ENCODE measurements at places on chromosomes 6 and 20.

GRCh38 chr20:32626859-32627636, 41.9 kb upstream of the NOL4L start:
- no peak for DNase-seq

DNA sequence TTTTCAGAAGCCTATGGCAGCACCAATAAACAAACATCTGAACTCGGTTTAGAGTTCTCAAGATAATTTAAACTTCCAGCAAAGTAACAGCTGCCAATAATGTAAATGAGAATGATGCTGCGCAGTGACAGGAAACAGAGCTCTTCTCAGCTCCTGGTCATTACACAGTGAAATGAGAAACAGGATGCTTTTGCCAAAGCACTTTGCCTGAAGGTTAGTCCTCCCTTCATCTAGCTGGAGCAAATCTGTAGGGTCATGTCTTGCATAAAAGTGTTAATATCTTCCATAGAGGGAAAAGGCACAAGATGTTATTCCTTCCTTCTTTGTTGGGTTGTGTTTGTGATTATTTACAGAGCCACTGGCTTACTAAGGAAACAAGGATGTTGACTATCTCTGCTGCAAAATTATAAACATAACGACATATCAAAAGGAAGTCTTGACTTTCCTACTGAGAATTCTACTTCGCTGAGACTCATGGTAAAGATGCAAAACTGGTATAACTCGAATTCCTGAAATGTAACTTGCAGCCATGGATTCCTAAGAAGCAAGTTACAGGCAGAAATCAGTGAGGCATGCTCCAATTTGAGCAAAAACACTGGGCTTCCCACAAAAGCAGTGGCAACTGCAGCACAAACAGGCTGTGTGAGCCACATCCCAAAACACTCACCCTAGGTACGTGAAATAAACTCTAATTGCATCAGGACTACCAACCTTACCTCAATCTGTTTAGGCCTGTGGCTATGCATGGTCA, 102.5 kb upstream of the BEND6 start:
- no peak for DNase-seq

- DNase-seq: no peak
Measured at GRCh38 chr6:132872923-132873322, 58.6 kb downstream of the RPS12 start.

GRCh38 chr20:47802226-47802920, 17.1 kb upstream of the SULF2 start:
- no peak for DNase-seq

GRCh38 chr6:9335431-9335830, 900.1 kb upstream of the SLC35B3 start:
- no peak for DNase-seq

- DNase-seq: no peak
Measured at GRCh38 chr6:166493427-166494100, 92.9 kb downstream of the RAMACL start.

GRCh38 chr6:136923954-136924673, 2.0 kb downstream of the SLC35D3 start:
- DNase-seq: no peak

GRCh38 chr6:87945966-87946365, 101.7 kb upstream of the SPACA1 start:
- DNase-seq: no peak

DNA sequence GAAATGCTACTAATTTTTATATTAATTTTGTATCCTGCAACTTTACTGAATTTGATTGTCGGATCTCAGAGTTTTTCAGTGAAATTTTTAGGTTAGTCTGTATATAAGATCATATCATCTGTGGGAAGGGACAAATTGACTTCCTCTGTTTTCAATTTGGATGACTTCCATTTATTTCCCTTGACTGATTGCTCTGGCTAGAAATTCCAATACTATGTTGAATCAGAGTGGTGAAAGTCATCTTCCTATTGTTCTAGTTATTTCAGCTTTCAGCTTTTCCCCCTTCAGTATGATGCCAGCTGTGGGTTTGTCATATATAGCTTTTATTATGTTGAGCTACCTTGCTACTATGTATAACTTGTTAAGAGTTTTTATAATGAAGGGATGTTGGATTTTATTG, 771.2 kb downstream of the KIF16B start:
- no peak for DNase-seq

GRCh38 chr6:41836022-41836659, 48.6 kb downstream of the TOMM6 start:
- no peak for DNase-seq

DNA sequence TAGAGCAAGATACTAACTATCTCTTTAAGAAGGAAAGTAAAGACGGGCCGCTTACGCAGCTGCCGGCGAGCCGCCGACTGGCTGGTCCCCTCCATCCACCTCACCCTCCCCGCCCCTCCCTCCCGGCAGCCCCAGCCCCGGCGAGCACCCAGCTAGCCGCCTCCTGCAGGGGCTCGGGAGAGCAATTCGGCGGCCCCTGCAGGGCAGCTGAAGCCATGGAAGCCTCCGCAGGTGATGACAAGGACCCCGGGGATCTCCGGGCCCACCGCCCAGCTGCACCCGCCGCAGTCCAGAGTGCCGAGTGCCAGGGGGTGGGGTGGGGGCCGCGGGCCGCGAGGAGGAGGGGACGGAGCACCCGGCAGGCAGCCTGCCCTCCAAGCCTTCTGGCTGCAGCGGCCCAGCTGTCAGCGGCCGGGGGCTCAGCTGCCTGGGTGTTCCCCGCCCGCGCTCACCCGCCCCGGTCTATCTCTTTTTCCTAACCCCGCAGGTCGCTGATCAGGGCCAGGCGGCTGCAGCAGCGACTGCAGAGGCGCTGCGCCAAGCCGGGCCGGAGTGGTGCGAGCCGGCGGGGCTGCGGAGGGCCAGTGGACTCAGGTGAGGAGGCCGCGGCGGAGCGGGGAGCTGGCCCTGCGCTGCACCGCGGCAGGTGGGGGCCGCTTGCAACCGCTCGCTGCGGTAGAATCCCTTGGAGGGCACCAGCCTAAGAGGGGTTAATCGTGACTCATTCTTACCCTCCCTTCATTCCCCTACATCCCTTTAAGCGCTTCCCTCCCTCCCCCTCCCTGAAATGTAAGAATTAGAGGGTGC, at the start of gene SNPH:
TSS of gene SNPH (plus strand) at position 128 of the 807 bp plus-strand sequence. CDS start 29,946 bp downstream, outside the sequence.
- peak; percentile 49 for DNase-seq

- DNase-seq: no peak
Measured at GRCh38 chr6:18216411-18216810, 47.9 kb downstream of the DEK start.

DNA sequence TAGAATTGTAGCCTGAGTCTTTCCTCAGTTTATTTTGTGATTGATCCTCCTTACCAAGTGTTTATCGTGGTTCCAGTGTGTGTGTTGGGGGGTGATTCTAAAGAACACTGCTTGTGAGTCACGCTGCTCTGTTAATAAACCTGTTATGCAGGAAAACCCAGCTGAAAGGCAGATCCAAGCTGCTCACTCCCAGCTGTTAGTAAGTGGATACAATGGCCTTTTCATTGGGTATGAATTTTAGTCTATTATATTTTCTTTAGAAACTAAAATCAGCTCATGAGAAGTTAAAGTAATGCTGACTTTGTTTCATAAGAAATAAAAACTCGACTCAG, 12.2 kb upstream of the DSTN start:
- no peak for DNase-seq

DNA sequence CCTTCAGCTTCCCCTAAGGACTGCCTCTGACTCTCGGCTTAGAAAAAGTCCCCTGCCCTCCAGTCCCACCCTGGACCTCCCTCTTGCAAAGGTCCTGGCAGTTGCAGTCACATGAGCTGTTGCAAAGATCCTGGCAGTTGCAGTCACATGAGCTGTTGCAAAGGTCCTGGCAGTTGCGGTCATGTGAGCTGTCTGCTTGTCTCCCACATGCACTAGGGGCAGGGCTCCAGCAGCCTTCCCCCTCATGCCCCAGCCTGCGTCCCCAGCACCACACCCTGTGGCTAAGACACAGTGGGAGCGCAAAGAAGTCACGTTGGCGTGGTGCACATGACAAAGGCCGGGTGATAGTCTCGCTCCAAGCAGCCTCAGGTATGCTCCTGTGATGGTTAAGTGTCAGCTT, 82.9 kb downstream of the ZNF217 start:
- no peak for DNase-seq

- no peak for DNase-seq
Measured at GRCh38 chr6:128918886-128919285, 35.9 kb downstream of the LAMA2 start.

DNA sequence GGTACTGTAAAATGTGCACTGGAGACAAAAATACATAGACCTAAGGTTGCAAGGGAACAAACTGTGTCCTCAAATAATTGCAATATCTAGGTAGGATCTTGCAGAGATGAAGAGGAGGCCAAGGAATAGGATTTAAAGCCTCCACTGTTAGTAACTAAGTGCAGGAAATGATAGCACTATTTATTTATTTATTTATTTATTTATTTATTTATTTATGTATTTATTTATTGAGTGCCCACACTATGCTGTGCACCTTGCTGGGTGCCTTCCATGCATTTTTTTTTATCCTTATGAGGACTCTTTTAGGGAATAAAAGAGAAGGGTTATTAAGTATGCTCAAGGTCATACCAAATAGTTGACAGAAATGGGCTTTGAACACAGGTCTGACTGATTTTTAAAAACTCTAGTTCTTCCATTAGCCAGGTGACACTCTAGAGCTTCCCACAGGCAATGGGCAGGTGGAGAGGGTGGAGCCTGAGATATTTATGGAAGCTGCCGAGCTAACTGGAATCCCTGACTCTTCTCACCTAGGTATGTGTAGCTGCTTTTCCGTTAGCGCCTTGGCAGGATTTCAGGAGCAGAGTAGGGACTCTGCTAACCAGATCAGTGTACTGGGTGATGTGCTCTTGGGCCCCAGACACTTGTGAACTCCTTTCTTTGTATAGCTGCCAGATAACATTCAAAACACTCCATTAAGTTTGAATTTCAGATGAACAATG, 12.8 kb upstream of the NUP153 start:
- no peak for DNase-seq

DNA sequence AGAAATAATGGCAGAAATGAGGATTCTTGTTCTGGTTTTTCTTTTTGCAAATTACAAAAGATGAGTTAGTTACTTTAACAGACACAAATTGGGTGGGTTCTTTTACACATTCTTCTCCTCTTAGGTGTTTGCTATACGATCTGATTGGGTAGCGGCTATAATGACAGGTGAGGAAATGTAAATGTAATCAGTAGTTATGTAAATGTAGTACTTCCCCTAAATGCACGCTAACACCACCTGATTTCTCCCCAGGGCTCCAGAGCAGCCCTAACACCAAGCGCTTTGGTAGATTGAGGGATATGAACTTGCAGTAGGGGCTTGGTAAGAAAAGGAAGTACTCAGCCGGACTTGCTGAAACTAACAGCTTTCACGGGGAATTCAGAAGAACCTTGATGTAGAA, 499.4 kb upstream of the NOX3 start:
- no peak for DNase-seq

GRCh38 chr6:140821196-140821595, 1311.5 kb upstream of the GJE1 start:
- DNase-seq: no peak

DNA sequence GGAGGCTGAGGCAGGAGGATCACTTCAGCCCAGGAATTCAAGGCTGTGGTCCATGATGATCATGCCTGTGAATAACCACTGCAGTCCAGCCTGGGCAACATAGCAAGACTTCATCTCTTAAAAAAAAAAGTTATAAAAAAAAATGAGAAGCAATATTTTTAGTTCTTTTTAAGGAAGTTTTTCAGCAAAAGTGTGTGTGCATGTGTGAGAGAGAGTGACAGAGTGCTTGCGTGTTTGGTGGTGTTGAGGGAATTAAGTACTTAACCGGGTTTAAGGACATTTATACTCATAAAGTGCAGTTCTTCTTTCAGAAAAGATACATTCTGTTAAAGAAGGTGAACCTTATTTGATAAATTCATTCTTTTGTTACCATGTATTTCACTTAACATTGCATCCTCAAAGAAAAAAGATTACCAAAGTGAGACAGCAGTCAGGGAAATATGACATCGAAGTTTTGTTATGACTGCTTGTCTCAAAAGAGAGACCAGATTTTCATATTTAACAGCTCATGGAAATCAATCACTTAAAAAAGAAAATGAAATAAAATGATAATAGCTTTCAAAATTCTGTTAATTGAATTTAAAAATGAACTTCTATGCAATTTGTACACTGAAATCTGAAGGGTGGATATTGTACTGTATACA, 254.7 kb downstream of the ARHGAP18 start:
- DNase-seq: no peak

GRCh38 chr20:17985388-17986018, 16.7 kb downstream of the MGME1 start:
- DNase-seq: no peak

- DNase-seq: no peak
Measured at GRCh38 chr20:16675001-16675564, 54.7 kb upstream of the SNRPB2 start.

DNA sequence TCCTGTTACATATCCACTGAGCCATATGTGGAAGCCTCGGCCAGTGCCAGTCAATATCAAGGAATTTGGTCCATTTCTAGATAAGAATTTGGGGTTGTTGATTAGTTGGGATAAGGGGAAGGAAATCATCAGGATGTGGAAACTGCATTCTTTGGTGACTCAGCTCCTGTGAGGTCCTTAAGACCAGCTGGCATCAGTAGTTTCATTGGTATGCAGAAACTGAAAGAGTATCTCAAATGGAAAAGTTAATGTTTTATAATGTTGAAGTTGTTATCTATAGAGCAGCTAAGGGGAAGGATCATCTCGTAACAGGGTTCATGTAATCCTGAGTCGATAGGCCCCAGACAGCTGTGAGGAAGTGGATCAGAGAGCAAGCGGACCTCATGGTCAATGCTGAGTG, 87.9 kb upstream of the PRND start:
- DNase-seq: no peak

- DNase-seq: peak; percentile 26
Measured at GRCh38 chr6:16760516-16761470, at the start of gene ATXN1. Gene ATXN1, minus strand, starts transcription at chr6:16761460.

GRCh38 chr6:137739544-137739943, 127.5 kb upstream of the TNFAIP3 start:
- no peak for DNase-seq

DNA sequence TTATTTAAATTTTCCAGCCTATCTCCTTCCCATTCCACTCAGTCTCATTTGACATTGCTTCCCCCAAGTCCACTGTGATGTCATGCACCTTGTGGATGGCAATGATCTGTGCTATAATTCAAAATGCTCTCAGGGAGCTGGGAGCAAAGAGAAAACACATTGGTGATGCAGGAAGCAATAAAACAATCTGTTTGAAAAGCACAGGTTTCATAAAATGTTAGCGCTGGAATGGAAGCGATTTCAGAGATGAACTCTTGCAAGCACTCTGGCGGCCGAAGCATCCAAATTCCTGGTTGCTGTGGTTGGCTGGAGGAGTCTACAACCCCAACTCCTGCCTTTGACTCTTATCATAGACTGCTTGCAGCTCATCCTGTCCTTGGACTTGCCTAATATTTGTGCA, 167.0 kb downstream of the GMPR start:
- no peak for DNase-seq

DNA sequence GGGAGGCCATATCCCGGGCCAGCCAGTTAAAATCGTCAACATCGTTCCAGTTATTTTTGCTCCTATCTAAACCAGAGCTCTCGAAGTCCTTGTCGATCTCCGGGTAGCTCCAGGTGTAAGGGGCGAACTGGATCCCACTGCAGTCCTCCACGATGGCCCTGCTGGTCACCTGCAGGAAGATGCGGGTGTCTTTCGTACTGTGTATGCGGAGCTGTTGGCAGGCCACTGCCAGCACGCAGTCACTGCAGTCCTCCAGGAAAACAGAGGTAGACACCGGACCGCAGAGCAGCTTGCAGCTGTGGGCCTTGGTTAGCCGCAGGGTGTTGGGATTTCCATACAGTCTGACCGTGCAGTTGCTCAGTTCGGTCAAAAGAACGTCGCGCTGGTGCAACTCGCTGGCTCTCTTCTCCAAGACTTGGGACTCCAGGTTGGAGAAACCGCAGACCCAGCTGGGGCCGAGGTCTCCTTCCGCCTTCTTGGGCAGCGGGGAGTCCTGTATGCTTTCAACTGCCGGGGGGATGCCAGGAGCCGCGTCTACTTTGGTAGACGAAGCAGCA, 742 bp downstream of the TBCC start:
- no peak for DNase-seq
